ENCODE measurements at places on chromosomes 7 and 10.

GRCh38 chr10:8070440-8070839 is 16.0 kb downstream of the GATA3 start:
- DNase-seq: no peak

DNA sequence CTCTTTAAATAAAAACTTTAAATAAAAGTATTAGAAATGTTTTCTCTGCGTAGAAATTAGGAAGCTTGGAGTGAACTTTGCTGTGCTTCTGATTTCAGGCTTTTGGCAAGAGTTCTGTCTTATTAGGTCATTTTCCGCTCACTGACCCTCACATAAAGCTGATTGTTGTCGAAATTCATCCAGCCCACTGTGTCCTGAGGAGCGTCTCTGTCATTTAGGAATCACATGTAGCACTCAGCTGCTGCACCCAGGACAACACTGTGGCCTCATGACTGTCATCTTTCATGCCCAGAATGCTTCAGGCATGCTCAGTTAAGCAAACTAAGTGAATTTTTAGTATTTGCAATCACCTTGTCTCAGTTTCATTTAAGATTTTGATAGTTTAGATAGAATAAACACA is 57.8 kb upstream of the MSRB2 start:
- no peak for DNase-seq

DNA sequence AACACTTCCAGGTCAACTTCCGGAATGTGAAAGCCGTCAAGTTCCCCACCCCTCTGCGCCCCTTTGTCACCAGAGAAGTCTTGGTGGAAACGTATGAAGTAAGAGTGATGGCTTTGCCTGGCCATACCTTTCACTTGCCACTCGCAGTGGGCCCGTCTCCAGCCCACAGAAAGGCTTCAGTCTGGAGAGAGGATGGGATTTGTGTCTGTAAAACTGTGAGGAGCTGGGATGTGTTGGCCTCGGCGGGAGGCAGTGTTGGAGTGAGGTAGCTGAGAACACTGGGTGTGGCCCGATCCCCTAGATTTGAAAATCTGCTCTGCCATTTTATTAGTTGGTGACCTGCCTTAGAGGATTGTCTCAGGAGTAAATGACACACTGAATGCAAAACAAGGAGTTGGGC is 6.4 kb downstream of the ADCK2 start:
- no peak for DNase-seq

- no peak for DNase-seq
Measured at GRCh38 chr10:132202070-132202970, 15.6 kb downstream of the DPYSL4 start.
